Glomerular endothelial cell (primary cell): ENCODE measurements at places on chromosomes 12 and 14. TPM values are rescaled to one million over a fixed set of nuclear protein-coding genes. Genes with fewer than 3 reads are reported as not detected.

The PRIMA1 gene
- not detected in 2 replicates for total RNA-seq

DNA sequence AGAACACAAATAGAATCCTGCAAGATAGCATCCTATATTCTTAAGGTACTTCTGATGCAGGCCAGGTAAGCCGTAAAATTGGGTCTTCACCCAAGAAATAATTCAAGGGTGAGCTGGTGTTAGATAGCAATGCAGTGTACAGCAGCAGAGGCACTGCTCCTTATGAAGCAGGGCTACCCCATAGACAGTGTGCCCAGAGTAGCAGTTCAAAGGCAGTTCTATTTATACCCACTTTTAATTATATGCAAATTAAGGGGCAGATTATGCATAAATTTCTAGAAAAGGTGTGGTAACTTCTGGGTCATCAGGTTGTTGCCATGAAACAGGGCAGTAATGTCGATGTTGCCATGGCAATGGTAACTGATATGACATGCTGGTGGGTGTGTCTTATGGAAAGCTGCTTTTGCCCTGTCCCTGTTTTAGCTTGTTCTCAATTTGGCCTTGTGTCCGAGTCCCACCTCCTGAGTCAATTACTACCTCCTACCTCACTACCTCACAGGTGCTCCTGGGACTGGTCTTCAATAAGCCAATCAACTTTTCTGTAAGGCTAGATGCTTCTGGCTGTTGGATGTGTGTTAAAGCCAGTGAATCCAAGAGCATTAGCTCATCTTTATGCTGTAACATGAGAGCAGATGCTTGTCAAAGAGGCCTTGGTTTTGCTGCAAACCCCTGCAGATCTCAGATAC lies 61.0 kb downstream of the PPM1A start:
- no peak for DNase-seq

DNA sequence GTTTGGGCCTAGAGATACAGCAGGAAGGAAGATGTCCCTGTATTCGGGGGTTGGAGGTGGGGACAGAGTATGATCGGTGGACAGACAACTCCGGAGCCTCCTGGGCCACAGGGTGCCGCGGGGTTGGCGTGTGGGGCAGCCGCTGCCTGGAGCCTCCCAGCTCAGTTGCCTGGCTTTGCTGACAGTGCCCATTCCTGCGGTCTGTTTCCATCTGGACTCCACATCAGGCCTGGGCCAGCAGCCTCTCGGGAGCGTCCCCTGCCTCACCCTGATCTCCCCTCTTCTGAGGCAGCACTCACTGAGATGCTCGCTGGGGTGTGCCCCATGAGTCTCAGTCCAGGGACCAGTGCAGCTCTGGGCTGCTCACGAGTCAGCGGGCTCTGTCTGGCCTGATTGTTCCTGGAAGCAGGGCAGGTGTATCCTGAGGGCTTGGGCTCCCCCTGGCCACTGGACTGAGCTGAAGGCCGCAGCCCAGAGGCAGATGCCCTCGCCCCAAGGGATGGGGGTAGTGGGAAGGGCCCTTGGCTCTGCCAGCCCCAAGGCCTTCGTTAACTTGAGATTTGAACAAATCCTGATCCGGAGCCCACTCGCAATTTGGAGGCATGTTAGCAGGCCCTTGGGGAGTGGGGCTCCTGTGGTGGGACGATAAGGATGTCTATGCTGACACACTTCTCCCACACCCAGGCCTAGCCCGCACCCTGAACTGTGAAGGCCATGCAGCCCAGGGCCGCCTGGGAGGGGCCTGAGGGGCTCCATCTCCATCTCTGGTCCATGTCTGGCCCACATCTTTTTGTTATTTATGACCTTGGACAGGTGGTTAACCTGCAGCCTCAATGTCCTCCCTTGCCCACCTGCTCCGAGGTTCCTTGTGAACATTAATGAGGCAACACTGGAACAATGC lies 7.5 kb downstream of the HIP1R start:
- DNase-seq = no peak

DNA sequence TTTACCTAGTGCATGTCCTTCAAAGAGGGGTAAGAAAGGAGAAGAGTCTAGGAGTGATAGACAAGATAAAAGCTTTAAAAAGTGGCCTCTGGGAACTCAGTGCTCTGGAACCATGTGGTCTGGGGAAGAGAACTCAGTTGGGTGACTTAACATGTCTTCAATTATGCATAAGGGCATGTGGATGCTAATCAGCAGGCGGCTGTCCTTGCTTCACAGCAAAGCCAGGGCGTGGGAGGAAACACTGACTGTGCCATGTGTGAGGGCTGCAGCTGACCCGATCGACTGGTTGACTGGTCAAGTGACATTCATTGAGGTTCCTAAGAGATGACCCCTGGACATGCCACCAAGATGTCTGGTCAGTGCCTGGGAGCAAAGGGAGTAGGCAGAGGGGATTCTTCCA lies 1053.8 kb downstream of the BCL11B start:
- DNase-seq = no peak

DNA sequence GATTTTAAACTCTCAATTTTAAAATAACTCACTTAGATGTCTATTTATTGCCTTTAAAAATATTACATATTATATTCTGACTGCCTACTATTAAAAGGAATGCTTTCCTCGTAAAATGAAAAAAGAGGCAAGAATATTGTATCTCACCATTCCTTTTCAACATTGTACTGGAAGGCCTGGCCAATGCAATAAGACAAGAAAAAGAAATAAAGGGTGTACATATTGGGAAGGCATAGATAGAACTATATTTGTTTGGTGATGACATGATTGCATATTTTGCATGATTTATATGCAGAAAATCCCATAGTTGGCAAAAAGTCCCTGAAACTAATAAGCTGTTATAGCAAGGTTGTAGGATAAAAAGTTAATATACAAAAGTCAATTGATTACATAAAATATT lies 474.6 kb upstream of the ATP2B1 start:
- DNase-seq = no peak

DNA sequence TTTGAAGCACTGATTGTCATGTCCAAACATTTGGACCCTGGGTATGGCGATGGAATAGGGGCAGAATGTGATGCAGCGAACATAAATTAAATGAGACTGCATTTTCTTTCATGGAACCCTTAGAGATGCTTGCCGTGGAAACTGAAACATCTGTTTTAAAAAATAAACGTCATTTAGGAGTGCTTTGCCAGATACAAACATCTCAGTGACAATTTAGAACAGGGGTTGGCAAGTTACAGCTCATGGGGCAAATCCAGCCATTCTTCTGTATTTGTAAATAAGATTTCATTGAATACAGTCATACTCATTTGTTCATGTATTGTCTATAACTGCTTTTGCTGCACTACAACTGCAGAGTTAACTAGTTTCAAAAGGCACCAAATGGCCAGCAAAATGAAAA lies 51.2 kb downstream of the SLC35F4 start:
- DNase-seq = no peak

DNA sequence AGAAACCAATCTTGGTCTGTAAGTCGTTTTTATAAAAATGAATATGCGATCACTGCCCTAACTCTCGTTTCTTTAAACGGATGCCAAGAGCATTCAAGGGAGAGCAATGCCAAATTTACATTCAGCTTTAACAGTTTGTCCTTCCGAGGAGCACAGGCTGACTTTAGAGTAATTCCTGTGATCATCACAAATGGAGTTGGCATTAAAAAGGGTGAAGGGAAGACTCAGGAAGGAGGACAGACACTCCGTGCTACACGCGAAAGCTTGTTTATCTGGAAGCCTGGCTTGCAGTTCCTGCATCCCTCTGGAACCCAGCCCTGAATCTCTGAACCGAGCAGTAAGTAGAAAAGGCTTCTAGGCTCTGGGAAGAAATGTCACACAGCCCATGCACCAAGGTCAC lies 78.4 kb downstream of the PAPOLA start:
- DNase-seq = no peak

GRCh38 chr12:112466011-112466422 lies 47.3 kb downstream of the PTPN11 start:
- DNase-seq = no peak

GRCh38 chr12:4572680-4573079 lies 10.7 kb downstream of the DYRK4 start:
- no peak for DNase-seq

The TTC5 gene
- total RNA-seq = 10.7 and 10.8 TPM in 2 replicates

The RNASE1 gene
- total RNA-seq = 215 and 387 TPM in 2 replicates

The SFSWAP gene
- total RNA-seq = 17.1 and 33.1 TPM in 2 replicates

DNA sequence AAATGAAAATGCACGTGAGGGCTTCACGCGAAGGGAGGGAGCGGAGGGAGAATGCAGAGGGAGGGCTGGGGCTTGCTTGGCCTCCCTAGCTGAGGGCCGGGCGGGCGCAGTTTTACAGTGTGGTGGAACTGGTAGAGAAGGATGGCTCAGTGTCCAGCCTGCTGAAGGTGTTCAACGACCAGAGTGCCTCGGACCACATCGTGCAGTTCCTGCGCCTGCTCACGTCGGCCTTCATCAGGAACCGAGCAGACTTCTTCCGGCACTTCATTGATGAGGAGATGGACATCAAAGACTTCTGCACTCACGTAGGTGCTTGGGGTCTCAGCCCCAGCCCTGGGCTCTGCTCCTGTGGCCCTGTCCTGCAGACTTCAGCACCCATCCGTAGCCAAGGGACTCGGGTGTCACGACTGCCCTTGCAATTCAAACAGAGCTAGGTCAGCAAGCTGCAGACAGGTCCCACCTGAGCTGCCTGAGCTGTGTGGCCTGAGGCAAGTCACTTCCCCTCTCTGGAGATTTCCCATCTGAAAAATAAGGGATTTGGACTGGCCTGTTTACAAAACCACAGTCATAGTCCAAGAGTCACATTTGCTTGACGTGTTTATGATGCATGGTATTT lies 18.4 kb downstream of the OTUB2 start:
- no peak for DNase-seq

The SERPINA5 gene
- 0.29 and 1.1 TPM in 2 replicates for total RNA-seq

DNA sequence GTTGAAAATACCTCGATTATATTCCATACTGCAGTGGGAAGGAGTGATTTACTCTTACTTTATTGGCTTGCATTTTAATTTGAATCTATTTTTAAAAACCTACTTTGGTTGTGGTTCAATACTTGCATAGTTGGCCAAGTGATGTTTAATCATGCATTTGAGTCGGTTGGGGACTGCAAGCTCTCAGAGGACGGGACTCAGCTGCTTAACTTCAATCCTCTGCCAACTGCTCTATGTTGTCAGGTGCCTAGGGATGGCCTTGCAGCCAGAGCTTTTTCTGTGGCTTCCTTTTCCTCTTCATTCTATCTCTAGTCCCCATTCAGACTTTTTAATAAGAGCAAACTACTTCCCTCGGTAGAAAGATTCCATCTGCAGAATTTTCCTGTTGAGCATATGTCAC lies 53.4 kb upstream of the KRR1 start:
- no peak for DNase-seq

The TAS2R46 gene
- 1.6 TPM in 1 of 2 replicates, not detected in the other for total RNA-seq

GRCh38 chr12:87344699-87345098 lies 684.5 kb downstream of the C12orf50 start:
- DNase-seq = no peak

GRCh38 chr12:132986885-132987225 lies 688 bp downstream of the ZNF26 start:
- DNase-seq = no peak

DNA sequence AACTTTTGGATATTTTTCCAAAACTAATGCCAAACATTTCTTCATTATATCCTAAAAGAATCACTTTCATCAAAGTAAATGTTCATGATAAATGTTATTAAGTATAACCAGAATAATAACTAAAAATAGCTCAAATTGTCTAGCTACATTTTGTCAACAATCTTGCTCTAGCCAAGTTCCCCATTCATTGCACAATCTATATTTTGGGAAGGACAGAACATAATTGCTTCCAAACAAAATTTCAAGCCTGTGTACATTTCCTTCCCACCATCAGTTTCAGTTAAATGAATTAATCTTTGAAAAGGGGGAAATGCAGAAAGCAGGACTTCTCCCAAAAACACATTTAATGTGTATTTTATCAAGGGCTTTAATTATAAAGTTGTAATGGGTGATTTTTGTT lies 98.0 kb upstream of the PLEKHG7 start:
- no peak for DNase-seq

The LTBP2 gene
- 251 and 261 TPM in 2 replicates for total RNA-seq

- no peak for DNase-seq
Observed at GRCh38 chr14:75184492-75184891, 8.1 kb upstream of the TMED10 start.
